ENCODE measurements at places on chromosomes 11 and 22. TPM values are rescaled to one million over a fixed set of nuclear protein-coding genes. Genes with fewer than 3 reads are reported as not detected.

MRGPRX3 gene
- total RNA-seq, result 0.34 TPM

APLNR gene
- total RNA-seq, result not detected

NXPE4 gene
- not detected for total RNA-seq

GLYATL2 gene
- not detected for total RNA-seq

- DNase-seq, result peak; percentile 43
Observed at GRCh38 chr22:17639247-17639741, 737 bp downstream of the BCL2L13 start.

MTA2 gene
- 139 TPM for total RNA-seq

- no peak for DNase-seq
Observed at GRCh38 chr11:66902486-66903177, 45.8 kb downstream of the LRFN4 start.

DNA sequence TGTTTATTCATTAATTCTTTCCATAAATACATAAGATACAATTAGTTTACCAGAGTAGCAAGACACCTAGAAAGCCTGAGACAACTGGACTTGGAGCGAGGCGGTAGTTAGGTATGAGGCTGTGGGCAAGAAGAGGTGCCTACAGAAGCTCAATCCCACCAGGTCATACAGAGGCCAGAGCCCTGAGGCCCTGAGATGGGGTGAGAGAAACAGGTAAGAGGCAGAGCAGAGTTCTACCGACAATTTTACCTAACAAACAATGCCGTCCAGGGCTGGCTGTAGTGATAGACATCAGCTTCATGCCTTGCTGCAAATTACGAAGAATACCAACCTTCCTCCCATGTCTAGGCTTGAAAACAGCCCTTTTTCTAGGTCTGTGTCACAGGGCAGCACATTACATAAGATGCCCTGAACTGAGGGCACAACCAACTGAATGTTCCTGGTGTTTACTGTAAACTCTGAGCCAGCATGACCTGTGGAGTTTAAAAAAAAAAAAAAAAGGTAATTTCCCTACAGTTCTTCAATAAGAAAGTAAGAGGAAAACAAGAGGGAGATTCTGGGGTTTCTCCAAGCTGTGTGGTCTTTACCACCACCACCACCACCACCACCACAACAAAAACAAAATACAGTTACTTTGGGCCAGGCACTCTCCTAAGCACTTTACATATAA lies 105.8 kb downstream of the GAB2 start:
- no peak for DNase-seq

DNA sequence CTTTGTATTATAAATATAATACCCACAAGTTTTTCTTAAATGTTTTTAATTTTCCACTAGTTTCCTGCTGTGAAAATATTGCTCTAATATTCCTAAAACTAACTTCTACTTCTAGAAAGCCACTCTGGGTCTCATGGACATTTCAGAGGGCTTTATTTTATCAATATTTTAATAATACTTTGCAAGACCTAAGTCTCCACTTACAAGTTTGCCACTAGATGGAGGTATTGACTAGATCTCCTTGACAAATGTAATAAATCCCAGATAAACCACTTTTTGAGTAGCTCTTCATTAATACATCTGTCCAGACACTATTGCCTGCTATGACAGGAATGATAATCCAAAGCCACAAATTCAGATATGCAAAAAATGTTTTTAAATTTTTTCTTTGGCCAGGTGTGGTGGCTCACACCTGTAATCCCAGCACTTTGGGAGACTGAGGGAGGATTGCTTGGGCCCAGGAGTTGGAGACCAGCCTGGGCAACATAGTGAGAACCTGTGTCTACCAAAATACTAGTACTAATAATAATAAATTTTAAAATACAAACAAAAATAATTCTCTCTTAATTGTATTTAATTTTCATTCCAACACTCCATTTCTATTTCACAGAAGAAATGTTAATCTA lies 3.5 kb upstream of the ACAT1 start:
- peak; percentile 58 for DNase-seq

DNA sequence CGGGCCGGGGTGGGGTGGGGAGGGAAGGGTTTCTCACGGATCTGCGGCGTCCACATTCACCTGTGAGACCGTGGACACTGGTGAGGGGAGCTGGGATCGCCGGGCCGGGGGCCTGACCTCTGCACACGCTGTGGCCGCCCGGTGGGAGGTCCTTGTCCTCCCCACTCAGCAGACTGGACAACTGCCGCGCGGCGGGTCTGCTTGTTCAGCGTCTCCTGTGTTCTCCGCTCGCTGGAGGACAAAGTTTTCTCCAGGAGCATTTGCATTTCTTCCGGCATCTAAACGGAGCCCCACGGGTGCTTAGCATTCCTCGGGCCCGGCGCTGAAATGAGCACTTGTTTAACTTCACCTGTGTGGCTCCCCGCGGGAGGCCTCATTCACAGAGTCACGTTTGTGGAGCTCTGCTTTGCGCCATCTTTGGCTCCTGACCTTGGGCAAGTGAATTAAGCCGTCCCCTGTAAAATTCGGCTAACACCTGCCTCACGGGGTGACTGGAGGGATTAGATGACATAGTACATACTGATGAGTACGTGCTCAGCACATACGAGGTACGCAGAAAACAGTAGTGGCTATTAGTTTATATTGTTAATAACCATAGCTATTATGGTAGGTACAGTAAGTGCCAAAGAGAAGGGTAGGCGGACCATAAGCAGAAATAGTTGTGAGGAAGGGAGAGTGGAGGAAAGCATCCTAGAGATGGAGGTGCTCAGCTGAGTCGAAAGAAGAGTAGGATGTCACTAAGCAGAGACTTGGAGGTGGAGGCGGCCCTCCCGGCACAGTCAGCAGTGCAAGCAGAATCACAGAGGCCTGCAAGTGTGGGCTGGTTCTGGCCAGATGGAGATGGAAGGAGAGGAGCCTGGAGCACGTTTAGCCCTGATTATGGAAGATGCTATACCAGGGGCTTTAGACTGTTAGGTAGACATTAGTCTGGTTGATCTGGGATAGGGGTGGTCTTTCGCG lies 885 bp downstream of the TRMU start:
- peak; percentile 24 for DNase-seq

DNA sequence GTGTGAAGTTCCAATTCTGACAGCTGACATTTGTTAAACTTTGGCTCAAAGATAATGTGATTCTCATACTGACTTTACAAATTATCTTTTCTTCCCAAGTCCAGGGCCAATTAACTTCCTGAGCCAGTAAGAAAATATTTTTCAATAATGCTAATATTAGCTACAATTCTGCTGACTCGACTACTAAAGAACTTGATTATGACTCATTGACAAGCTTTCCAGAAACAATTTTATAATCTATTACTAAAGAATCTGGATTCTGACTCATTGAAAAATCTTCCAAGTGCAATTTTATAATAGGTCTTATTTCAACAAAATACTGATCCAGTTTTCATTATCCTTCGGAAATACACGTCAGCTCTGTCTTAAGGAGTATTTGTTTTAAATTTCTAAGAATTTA lies 12.9 kb upstream of the XKR3 start:
- peak; percentile 13 for DNase-seq

PAMR1 gene
- total RNA-seq, result 0.51 TPM

GRCh38 chr11:69075421-69076128 lies 26.8 kb downstream of the TPCN2 start:
- peak; percentile 63 for DNase-seq

SHANK3 gene
- total RNA-seq, result 1.9 TPM

- DNase-seq, result no peak
Observed at GRCh38 chr11:20261526-20261925, 101.3 kb upstream of the DBX1 start.

- DNase-seq, result no peak
Observed at GRCh38 chr11:69860796-69861445, 41.7 kb upstream of the FGF3 start.

DNA sequence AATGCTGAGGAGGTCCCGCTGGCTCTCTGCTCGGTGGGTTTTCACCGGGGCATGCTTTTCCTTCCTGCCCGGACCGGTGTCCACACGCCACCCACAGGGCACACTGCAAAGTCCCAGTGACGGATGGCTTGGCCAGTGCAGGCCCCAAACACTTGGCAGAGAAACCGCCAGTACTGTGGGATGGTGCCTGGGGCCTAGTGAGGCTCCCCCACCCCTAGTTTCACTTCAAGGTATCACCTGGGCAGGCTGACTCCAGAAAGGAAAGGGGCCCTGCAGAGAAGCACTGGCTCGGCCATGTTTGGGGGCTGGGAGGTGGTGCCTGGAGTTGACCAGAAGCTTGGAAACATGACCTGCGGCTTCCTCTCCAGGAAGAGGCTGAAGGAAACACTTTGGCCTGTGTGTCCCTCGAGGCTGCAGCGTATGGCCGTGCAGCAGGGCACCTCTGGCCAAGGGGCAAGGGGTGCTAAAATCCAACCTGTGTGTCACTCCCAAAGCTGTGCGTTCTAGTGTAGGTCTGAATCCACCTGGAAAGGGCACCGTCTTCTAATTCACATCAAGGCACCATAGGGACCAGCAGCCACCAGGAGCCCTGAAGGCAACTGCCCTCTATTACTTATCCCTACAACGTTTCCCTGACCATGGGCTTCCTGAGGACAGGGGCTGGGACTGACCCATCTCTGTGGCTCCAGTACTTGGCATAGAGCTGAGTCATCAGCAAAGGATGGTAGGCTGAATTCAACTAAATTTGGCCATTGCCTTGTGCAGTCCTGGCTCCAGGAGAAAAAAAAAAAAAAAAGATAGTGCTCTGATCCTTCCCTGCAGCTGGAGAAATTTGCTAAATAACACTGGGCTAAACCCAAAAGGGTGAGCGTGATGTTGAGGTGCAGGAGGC lies 22.6 kb downstream of the TPBGL start:
- DNase-seq, result no peak

INS gene
- not detected for total RNA-seq

DNA sequence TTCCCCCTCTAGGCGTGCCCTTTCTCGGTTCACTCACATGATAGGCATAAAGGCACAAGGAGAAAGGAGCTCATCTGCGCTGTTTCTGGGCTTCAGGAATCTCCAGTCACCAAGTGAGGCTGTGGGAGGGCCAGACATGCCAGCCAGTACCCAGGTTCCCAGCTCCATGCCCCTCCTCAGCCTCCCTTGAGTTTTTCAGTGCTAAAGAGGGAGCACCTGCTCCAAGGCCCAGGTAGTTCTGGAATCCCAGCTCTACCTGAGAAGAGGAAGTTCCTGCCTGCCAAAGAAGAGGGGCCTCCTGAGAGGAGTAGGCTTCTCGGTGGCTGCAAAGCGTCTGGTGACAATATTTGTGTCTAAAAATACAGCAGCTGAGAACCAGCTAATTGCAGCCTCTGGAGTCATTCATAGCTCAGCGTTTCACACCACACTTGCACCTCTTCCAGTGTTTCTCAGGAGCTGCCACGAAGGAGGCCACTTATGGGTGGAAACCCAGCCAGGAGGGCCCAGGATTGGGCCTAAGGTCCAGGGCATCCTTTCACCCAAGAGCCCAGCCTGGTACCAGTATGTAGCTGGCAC lies 197.4 kb downstream of the TRIM29 start:
- no peak for DNase-seq

MRGPRF gene
- total RNA-seq, result not detected

DNA sequence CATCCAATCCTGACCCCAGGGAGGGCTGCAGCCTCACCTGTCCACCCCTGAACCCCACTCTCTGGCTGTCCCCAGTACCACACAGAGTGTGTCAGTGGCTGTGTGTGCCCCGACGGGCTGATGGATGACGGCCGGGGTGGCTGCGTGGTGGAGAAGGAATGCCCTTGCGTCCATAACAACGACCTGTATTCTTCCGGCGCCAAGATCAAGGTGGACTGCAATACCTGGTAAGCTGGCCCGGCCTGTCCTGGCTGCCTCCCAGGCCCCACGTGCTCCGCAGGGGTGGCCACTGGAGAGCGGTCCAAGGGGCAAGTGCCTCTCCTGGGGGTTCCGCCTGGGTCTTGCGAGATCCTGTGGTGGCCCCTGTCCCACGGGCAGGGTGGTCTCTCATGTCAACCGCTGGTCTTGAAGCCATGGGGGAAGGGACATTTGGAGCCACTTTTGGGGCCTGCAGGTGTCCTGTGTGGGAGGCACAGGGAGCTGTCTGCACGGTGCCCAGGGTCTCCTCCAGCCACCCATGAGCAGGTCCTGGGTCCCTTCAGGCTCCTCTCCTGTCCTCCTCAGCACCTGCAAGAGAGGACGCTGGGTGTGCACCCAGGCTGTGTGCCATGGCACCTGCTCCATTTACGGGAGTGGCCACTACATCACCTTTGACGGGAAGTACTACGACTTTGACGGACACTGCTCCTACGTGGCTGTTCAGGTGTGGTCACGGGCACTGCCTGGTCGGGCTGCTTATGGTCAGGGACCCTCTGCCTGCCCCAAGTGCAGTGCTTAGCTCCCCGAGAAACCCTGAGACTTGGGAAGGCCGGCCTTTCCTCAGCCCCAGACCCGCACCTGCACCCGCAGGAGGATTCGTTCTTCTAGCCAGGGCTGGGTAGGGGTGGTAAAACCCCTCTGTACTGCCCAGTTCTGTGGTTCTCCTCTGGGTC lies 11.8 kb downstream of the MUC2 start:
- no peak for DNase-seq

DNA sequence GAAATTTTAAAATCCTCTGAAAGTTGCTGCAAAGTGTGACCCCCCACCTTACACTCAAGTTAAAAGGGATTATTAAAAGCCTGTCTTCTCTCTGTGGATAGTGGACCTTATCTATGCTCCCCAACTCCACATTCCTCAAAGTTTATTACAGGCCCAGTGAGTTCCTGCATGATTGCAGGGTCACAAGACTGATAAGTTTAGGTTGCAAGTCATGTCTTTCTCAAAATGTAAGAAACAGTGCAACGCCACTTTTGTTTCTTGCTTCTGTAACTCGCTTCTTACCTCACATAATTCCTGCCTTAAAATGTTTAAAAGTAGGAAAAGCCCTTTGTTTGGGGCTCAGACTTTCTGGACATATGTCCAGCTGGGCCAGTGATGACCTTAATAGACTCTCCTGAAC lies 38.4 kb upstream of the GLYAT start:
- no peak for DNase-seq

DNA sequence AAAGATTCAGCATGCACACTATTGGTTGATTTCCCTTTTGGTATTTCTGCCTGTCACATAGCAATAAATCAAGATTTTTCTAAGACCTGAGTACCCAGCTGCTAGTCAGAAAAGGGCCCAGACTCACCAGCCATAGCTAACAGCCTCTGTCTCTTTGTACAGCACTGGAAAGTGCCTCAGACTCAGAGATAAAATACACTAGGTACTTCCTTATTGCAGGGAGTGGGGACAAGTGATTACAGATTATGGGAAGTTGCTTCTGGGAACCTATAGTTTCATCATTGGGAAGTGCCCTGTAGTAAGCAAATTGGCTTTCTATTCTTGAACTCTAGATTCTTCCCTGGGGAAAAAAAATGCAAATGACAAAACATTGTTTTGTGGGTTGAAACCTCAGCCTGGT lies at the start of gene CASP5:
Gene CASP5 (minus strand): TSS at position 166 of the 400 bp plus-strand sequence. CDS start 32 bp downstream, at position 134.
- DNase-seq, result no peak

DNA sequence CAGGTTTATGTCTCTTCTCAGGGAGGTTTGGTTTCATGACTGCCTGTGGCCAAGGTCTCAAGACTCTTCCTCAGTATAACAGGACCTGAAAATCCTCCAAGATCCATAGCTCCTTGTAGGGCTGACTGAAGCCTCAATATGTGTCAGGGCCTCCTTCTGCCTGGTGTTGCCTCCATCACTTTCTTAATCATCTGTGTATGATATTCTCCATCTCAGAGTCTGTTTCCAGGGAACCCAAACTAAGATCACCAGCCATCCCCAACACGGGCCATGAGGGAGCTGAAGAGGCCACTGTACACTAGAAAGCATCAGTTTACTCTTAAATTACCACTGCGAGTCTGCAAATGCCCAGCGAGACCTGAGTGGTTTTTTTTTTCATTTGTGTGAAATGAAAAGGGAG lies 17.7 kb downstream of the GGTLC2 start:
- no peak for DNase-seq

- peak; percentile 21 for DNase-seq
Observed at GRCh38 chr22:17563936-17564391, 666 bp downstream of the SLC25A18 start.

- DNase-seq, result no peak
Observed at GRCh38 chr22:24976442-24977218, 24.1 kb downstream of the KIAA1671 start.

PUS3 gene
- total RNA-seq, result 12.7 TPM

HINFP gene
- 23.4 TPM for total RNA-seq

Data from MCF 10A (cell line).